ENCODE measurements at places on chromosomes 2 and 18.

DNA sequence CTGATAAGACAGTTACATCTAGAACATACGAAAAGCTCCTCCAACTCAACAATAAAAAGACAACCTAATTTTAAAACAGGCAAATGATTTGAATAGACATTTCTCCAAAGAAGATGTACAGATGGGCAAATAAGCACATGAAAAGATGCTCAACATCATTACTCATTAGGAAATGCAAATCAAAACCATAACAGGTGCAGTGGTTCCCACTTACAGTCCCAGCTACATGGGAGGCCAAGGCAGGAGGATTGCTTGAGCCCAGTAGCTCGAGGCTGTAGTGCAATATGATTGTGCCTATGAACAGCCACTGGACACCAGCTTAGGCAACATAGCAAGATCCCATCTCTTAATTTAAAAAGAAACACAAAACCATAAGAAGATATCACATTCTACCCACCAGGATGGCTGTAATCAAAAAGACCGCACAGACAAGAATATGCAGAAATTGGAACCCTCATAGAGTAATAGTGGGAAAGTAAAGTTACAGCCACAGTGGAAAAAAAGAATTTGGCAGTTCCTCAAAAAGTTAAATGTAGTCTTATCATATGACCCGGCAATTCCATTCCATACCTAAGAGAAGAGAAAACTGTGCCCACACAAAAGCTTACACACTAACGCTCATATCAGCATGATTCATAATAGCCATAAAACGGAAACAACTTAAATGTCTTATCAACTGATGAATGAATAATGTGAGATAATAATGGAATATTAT is 30.5 kb upstream of the ARMC9 start:
- DNase-seq = no peak

DNA sequence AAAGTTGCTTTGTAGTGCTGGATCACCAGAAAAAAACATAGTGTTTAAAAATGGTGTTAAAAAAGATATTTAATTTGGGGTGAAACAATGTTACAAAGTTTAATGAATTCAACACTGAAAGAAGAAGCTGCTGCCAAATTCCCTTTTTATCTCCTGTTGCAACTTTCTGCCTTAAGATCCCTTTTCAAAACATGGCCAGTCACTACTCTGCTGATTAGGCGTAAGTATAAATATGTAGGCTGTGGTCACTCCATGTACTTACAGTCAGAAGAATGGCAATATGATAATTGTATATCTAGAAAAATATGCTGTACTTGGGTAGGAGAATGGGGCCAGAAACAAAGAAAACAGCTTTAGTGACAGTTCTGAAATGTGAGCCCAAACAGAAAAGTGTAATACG is 123.5 kb upstream of the ZBTB14 start:
- DNase-seq = no peak

- peak; percentile 79 for DNase-seq
Measured at GRCh38 chr2:240579771-240580614, 6.5 kb upstream of the CAPN10 start.

DNA sequence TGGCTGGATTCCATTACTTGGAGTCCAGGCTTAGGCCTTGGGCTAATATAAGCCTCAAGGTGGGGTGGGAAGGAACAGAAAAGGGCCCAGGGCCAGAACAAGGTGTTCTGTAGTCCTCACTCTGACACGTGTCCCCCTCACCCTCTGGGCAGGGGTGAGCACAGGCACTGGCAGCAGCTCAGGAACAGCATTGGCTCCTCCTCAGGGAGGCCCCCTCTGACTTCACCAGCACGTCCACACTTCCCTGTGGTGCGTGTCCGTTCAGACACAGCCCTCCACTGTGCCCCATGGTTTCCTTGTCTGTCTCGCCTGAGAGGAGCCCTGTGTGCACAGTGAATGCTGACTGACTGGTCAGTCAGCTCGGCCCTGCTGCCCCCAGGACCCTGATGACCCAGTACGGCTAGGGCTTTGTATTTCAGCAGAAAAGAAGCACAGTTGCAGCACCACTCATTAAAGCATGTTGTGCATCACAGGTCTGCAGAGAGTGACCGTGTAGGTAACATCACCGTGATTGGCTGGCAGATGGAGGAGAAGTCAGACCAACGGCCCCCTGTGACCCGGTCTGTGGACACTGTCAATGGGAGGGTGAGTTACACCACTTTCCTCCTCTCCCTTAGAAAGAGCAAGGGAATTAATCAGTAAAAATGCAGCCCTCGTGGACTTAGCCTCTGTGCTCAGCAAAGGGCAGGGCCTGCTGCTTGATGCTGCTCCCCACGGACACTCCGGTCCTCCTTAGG is 70.8 kb downstream of the COA5 start:
- no peak for DNase-seq

- no peak for DNase-seq
Measured at GRCh38 chr2:68177541-68177940, 19.9 kb downstream of the PNO1 start.

DNA sequence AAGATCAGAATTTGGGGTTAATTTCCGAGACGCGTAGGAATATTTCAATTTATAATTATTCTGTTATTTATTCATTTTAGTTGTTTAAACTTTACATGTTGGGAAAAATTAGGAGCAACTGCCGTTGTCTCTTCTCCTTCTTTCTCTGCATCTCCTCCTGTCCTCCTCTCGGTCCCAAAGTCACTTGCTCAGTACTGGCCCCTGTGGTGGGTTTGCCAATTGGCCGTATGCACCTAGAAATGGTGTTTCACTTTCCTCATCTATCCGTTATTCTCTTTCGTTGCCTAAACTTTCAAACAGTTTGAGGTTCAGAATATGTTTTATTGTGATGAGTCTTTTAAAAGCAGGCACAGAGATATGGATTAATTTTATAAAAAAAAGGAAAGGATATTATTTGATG is 517.9 kb downstream of the PLCL1 start:
- DNase-seq = no peak

All from T follicular helper cell (primary cell).